Thoracic aorta (tissue), 2 donors: ENCODE measurements at places on chromosomes 1 and 21.
A peak's percentile ranks its signal among the peaks of the same experiment; 100 is the strongest.

GRCh38 chr1:173095632-173096031 is 44.9 kb upstream of the TNFSF18 start:
- H3K36me3 ChIP-seq = no peaks in the 10 kb centered on the region
- H3K4me3 ChIP-seq = no peak overlapping the region
- no peak for DNase-seq
- H3K27me3 ChIP-seq = no peaks in the 10 kb centered on the region
- peaks cover 8% of the 10 kb centered on the region for H3K4me1 ChIP-seq
- no peak overlapping the region for H3K27ac ChIP-seq

GRCh38 chr1:79496129-79496528 is 489.6 kb upstream of the ADGRL4 start:
- no peaks in the 10 kb centered on the region for H3K36me3 ChIP-seq
- no peaks in the 10 kb centered on the region for H3K4me1 ChIP-seq
- no peak overlapping the region for H3K27ac ChIP-seq
- DNase-seq = no peak
- H3K27me3 ChIP-seq = no peaks in the 10 kb centered on the region
- H3K4me3 ChIP-seq = no peak overlapping the region

GRCh38 chr1:40974945-40975344 is 4.6 kb upstream of the CTPS1 start:
- no peak overlapping the region for H3K27ac ChIP-seq
- peaks cover 27% of the 10 kb centered on the region for H3K4me1 ChIP-seq
- H3K36me3 ChIP-seq = no peaks in the 10 kb centered on the region
- DNase-seq = no peak
- no peak overlapping the region for H3K4me3 ChIP-seq

GRCh38 chr1:233639611-233640010 is 25.7 kb downstream of the KCNK1 start:
- no peak for DNase-seq
- no peak overlapping the region for H3K4me3 ChIP-seq
- no peaks in the 10 kb centered on the region for H3K4me1 ChIP-seq

- H3K4me1 ChIP-seq = peaks cover 12% of the 10 kb centered on the region
- DNase-seq = no peak
- H3K4me3 ChIP-seq = no peak overlapping the region
- H3K36me3 ChIP-seq = no peaks in the 10 kb centered on the region
Measured at GRCh38 chr21:28294051-28294450, 698.6 kb downstream of the LTN1 start.

DNA sequence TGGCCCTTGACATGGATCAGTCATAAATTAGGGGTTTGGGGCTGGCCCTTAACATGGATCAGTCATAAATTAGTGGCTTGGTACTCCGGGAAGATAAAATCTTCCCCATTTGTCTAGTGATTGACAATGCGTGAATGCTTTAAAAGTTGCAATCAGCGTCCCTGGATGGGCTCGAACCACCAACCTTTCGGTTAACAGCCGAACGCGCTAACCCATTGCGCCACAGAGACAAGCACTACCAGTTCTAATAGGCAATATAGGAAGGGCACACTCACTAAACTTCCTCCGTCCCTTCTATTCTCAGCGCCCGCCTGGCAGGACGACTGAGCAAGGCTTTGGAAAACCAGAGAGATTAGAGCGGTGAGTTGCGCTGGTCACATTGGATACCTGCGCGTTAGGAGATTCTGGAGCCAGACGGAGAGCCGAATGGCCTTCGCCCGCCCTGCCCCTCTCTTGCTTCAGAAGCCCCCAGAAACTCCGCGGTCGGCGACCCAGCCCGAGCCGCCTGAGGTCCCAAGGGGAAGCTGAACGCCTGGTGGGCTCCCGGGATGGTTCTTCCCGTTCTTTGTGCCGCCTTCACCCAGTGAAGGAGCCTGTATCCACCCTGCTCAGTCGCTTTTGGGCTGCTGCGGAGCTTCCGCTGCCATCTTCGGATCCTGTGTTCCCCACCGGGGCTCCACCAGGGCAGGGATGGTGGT is 235.9 kb downstream of the FAM72C start:
- H3K27ac ChIP-seq = no peak overlapping the region
- peak overlapping the region; percentile 54 for H3K4me3 ChIP-seq
- H3K27me3 ChIP-seq = no peaks in the 10 kb centered on the region
- DNase-seq = no peak

DNA sequence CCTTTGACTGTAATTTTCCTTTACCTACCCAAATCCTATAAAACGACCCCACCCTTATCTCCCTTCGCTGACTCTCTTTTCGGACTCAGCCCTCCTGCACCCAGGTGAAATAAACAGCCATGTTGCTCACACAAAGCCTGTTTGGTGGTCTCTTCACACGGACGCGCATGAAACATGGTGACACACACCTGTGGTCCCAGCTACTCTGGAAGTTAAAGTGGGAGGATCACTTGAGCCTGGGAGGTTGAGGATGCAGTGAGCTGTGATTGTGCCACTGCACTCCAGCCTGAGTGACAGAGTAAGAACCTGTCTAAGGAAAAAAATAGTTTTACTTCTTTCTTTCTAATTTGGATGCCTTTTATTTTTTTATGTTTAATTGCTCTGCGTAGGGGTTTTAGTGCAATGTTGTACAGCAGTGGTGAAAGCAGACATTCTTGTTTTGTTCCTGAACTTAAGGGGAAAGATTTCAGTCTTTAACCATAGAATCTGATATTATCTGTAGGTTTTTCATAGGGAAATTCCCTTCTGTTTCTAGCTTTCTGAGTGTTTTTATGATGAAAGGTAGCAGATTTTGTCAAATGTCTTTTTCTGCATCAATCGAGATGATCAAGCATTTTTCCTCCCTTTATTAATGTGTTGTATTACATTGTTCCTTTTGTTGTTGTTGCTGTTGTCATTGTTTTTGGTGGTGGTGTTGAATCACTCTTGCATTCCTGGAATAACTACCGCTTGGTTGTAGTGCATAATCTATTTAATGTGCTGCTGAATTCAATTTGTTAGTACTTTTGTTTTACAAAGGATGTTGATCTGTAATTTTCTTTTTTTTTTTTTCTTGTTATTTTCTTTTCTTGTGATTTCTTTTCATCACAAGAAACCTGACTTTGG is 497.4 kb downstream of the DISC1 start:
- H3K4me1 ChIP-seq = no peaks in the 10 kb centered on the region
- no peak for DNase-seq
- no peaks in the 10 kb centered on the region for H3K36me3 ChIP-seq
- H3K4me3 ChIP-seq = no peak overlapping the region
- H3K27ac ChIP-seq = no peak overlapping the region
- H3K27me3 ChIP-seq = no peaks in the 10 kb centered on the region

DNA sequence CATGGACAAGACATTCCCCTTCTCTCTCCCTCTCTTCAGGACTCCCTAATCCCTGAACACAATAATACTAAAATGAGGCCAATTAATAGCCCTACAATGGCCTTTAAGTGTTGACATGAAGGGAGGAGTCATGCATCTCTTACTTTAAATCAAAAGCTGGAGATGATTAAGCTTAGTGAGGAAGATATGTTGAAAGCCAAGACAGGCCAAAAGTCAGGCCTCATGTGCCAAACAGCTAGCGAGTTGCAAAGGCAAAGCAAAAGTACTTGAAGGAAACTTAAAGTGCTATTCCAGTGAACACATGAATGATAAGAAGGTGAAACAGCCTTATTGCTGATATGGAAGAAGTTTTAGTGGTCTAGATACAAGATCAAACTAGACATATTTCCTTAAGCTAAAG is 49.5 kb upstream of the CD46 start:
- no peak for DNase-seq
- H3K4me3 ChIP-seq = no peak overlapping the region
- no peaks in the 10 kb centered on the region for H3K4me1 ChIP-seq
- no peaks in the 10 kb centered on the region for H3K36me3 ChIP-seq
- H3K27me3 ChIP-seq = no peaks in the 10 kb centered on the region

GRCh38 chr1:15849775-15850324 is 2.3 kb downstream of the SPEN start:
- no peaks in the 10 kb centered on the region for H3K27me3 ChIP-seq
- H3K4me1 ChIP-seq = peaks cover 62% of the 10 kb centered on the region
- no peak for DNase-seq
- peak overlapping the region; percentile 99 for H3K4me3 ChIP-seq
- no peaks in the 10 kb centered on the region for H3K36me3 ChIP-seq
- peak overlapping the region; percentile 90 for H3K27ac ChIP-seq

DNA sequence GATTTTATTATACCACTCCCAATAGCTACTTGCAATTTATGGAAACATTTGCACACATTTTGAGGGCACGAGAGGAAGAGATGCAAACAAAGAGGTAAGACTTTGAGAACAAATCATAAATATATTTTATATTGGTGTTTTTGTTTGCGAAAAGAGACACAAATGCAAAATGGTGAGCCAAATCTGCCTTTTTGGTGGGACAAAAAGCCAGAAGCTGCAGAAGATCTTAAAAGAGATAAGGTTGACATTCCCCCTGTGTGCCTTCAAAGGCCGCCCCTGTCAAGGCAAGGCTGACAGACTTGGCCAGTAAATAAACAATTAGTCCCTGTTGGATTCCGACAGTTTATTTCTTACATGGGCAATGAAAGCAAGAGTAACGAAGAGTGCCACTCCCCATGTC is 122.8 kb downstream of the LBR start:
- no peaks in the 10 kb centered on the region for H3K36me3 ChIP-seq
- H3K27me3 ChIP-seq = no peaks in the 10 kb centered on the region
- no peaks in the 10 kb centered on the region for H3K4me1 ChIP-seq
- H3K4me3 ChIP-seq = no peak overlapping the region
- no peak for DNase-seq

GRCh38 chr1:226353698-226354525 is 44.9 kb upstream of the LIN9 start:
- H3K27ac ChIP-seq = no peak overlapping the region
- H3K4me1 ChIP-seq = no peaks in the 10 kb centered on the region
- no peak overlapping the region for H3K4me3 ChIP-seq
- H3K27me3 ChIP-seq = no peaks in the 10 kb centered on the region
- peaks cover 1% of the 10 kb centered on the region for H3K36me3 ChIP-seq
- DNase-seq = no peak

DNA sequence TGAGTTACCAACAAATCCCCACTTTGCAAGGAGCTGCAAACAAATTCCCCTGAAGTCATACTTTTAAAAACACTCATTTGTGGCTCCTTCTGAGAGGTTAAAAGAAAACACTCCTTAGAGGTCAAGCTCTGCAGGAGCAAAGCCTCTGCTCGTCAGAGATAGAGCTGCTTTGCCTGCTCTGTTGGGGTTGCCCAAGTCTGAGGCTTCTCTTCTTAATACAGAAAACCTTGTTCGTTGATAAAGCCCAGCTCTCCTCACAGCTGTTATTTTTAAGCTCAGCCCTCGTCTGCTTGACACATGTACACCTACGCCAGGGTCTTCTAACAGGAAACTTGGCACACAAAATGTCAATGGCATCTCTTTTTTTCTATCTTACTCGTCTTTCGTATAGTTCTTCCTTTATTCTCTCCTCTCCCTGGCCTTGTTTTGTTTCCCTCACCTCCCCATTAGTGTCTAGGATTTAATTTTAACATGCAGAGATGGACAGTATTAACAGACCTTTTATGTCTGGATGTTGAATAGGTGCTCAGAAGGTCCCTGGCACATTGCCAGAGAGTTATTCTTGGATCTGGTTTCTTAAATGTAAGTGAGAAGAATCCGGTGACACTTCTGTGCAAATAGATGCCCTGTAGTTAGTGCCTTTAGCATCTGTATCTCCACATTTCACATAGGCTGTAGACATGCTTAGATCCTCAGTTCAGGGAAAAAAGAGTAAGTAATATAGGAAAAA is 86.0 kb downstream of the LRRC53 start:
- H3K4me1 ChIP-seq = no peaks in the 10 kb centered on the region
- H3K4me3 ChIP-seq = no peak overlapping the region
- H3K27ac ChIP-seq = no peak overlapping the region
- no peaks in the 10 kb centered on the region for H3K27me3 ChIP-seq

- H3K27ac ChIP-seq = no peak overlapping the region
- H3K4me3 ChIP-seq = no peak overlapping the region
- DNase-seq = no peak
- no peaks in the 10 kb centered on the region for H3K4me1 ChIP-seq
- no peaks in the 10 kb centered on the region for H3K27me3 ChIP-seq
Measured at GRCh38 chr1:180922631-180923015, 9.9 kb downstream of the KIAA1614 start.

DNA sequence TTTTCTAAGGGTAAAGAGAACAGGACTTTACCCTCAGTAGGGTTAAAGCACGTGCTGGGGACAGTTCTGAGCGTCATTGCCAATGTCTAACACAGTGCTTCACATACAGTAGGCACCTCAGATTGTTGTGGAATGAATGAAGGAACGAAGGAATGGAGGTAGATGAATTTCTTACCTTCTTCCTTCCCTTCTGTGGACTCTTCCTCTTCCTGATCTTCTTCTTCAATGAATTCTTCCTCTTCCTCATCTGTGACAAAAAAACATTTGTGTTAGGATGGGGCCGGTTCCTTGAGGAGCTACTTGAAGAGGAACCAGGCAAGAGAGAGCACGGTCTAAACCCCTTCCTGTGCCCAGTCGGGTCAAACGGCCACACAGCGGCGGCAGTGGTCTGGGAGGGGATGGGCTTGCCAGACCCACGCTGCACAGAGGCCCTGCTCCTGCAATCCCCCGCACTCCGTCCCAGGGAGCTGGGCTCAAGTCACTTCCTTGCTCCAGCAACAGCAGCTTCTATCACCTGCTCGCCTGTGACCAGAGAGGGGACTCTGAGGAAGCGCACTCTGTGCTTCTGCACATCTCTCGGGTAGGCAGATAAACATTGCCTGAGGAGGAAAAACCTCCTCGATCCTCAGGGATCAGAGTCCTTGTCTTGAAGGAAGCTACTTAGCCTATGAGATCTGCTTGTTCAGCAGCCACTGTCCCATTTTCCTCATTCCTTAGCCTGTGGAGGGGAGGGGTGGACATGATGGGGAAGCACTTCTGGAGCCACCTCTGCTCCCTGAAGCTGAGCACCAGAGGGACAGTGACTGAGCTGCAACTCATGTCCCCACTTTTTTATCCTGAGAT is 8.0 kb upstream of the SLC30A2 start:
- no peaks in the 10 kb centered on the region for H3K36me3 ChIP-seq
- H3K27me3 ChIP-seq = no peaks in the 10 kb centered on the region
- no peak overlapping the region for H3K4me3 ChIP-seq
- no peaks in the 10 kb centered on the region for H3K4me1 ChIP-seq
- no peak for DNase-seq

GRCh38 chr1:187948170-187948794 is 1119.5 kb downstream of the PLA2G4A start:
- H3K4me3 ChIP-seq = no peak overlapping the region
- H3K27ac ChIP-seq = no peak overlapping the region
- DNase-seq = no peak
- H3K4me1 ChIP-seq = no peaks in the 10 kb centered on the region
- H3K27me3 ChIP-seq = no peaks in the 10 kb centered on the region

GRCh38 chr1:213666113-213666512 is 321.7 kb upstream of the PROX1 start:
- H3K4me3 ChIP-seq = no peak overlapping the region
- H3K27ac ChIP-seq = no peak overlapping the region
- H3K27me3 ChIP-seq = no peaks in the 10 kb centered on the region
- DNase-seq = no peak
- H3K36me3 ChIP-seq = no peaks in the 10 kb centered on the region
- no peaks in the 10 kb centered on the region for H3K4me1 ChIP-seq

DNA sequence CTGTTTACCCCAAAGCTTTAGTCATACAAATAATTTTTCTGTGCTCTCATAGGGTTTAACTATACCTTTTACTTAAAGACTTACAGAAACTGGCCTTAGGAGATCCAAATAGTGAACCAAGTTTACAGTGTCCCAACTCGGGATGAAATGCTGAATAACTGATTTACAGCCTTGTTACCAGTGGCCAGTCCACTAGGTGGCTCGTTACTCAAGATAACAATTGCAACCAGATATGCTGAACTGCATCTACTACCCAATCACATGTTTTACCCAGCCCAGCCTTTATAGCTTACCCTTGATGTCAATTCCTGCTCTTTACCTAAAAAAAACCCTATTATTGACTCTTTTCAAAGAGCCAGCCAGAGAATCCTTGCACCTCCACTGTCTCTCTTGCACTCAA is 1148.8 kb upstream of the ADGRL4 start:
- H3K36me3 ChIP-seq = no peaks in the 10 kb centered on the region
- no peak for DNase-seq
- no peaks in the 10 kb centered on the region for H3K27me3 ChIP-seq
- no peak overlapping the region for H3K4me3 ChIP-seq
